Activated gamma-delta T cell (primary cell): ENCODE measurements at places on chromosomes 2 and 18.

DNA sequence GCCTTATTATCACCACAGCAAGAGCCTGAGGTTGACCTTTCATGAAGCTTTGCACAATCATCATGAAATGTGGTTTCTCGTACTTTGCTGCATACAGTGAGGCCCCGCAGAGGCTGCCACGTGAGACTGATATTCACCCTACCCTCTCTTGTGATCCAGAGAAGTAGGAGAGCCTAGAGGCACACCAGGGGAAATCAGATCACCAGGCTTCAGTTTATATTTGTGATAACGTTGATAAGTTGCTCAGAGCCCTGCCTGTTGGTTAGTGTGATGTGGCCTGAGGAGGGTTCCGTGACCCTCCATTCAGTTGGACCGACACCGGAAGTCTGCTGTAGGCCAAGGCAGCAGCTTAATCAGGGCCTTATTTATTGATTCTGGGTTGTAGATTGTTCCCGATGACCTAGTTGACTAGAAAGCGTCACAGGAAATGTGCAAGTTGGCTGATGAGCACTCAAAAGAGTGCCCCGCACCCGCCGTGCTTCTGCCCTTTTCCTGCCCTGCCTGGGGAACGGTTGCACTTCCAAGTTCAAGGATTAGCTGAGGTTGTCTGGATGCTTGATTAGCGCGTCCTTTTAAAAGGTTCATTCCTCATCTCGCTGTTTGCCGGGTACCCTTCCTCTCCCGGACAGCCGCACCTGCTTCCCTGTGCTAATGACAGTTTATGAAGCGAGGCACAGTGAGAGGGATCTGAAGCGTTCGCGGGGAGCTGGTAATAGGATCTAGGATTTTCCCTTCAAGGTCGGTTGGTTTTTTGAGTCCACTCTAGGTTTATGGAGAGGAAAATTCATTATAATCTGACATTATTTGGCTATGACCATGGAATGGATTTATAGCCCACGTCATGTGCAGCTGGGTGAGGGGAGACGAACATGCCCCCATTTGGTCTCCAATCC lies 146.4 kb downstream of the SH3RF3 start:
- no peak for DNase-seq

GRCh38 chr2:230721712-230722111 lies 9.1 kb downstream of the CAB39 start:
- no peak for DNase-seq

GRCh38 chr18:57441071-57441794 lies 6.1 kb downstream of the ONECUT2 start:
- DNase-seq, result no peak

- DNase-seq, result no peak
Measured at GRCh38 chr2:120983344-120983743, 247.7 kb downstream of the GLI2 start.

- DNase-seq, result no peak
Measured at GRCh38 chr18:37242826-37243560, 322.6 kb downstream of the CELF4 start.

DNA sequence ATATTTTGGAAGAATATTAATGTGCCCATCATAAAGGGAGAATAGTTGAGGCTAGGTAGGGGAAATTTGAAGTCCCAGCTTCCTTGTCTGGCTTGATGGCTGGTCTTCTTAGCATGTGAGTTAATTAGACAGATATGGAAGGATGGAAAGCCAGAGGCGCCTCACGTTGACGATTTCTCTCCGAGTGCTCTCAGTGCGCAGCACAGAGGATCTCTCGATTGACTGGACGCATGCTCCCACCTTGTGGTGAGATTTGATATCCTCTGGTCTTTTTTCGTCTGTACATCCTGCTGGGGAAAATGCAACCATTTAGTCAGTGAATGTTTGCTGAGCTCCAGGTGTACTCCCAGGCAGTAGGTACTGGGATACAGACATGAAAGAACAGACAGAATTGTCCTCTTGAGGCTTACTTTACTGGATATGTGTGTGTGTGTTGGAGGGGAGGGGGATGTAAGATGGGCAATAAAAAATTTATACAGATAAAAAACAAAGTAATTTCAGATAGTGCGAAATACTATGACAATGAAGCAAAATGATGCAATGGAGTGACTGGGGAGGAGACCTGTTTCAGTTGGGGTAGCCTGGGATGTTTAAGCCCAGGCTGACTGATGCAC lies 66.9 kb upstream of the ZNG1B start:
- DNase-seq, result no peak

DNA sequence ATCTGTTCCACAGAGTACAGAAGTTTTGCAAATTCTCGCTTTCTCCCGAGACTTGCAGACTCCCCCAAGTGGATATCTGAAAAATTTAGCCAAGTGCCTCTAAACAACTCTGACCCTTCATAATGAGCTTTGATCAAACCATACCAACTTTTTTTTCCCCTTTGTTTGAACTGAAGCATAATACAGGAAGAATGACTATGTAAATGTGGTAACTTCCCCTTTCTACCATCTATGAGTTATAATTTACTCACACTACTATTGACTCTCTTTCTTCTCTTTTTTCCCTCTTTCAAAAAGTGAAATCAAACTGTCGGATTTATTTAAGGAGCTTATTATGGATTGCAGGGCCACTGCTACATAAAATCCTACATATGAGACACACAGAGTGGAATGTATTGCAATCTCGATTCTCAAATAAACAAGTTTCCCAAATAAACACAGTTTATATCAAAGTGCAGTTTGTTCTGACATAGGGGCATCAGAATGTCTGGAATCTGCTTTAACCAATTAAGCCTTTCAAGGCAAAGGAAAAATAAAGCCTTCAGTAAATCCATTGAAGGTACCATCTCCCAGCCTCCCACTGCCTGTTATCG lies 1.4 kb upstream of the ZNF804A start:
- no peak for DNase-seq

- DNase-seq, result no peak
Measured at GRCh38 chr2:73856214-73856613, 27.5 kb downstream of the STAMBP start.

- DNase-seq, result no peak
Measured at GRCh38 chr2:186274936-186275575, 211.0 kb upstream of the ZC3H15 start.

GRCh38 chr2:183123117-183123958 lies 905 bp upstream of the NUP35 start:
- no peak for DNase-seq

DNA sequence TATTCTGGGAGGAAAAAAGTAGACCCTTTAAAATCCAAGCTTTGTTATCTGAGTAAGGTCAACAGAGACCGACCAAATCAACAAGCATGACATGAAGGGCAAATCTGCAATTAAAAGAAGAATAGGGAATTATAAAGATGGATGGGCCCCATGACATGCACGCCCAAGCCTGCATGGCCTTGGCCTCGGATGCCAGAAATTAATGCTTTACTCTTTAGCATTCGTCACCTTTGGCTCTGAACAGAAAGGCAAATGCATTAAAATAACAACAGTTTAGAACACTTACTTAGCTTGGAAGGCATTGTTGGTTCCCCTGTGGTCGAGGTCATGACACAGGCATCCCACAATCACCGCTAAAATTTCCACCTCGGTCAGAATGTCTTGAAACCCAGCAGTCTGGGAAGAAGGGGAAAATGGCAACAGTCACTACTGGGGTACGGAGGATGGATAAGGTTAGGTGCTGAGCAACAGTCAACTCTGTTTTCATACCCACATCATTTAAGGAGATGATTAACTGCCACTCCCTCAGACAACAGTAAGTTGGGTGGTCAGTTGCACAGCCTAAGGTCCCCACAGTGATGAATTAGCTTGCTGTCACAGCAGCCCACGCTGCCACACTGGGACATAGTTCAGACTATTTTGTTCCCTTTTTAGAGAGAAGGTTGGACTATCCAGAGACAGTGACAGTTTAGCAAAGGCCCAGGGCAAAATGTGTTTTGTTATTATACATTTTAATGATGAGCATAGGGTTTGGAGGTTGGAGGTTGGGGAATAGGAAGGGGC lies 319.1 kb downstream of the AGPS start:
- DNase-seq, result no peak

- no peak for DNase-seq
Measured at GRCh38 chr18:3294435-3295080, 32.6 kb downstream of the MYL12B start.

GRCh38 chr2:177629357-177630024 lies 236.9 kb downstream of the AGPS start:
- no peak for DNase-seq

- DNase-seq, result no peak
Measured at GRCh38 chr18:7892556-7892955, 325.4 kb downstream of the PTPRM start.

DNA sequence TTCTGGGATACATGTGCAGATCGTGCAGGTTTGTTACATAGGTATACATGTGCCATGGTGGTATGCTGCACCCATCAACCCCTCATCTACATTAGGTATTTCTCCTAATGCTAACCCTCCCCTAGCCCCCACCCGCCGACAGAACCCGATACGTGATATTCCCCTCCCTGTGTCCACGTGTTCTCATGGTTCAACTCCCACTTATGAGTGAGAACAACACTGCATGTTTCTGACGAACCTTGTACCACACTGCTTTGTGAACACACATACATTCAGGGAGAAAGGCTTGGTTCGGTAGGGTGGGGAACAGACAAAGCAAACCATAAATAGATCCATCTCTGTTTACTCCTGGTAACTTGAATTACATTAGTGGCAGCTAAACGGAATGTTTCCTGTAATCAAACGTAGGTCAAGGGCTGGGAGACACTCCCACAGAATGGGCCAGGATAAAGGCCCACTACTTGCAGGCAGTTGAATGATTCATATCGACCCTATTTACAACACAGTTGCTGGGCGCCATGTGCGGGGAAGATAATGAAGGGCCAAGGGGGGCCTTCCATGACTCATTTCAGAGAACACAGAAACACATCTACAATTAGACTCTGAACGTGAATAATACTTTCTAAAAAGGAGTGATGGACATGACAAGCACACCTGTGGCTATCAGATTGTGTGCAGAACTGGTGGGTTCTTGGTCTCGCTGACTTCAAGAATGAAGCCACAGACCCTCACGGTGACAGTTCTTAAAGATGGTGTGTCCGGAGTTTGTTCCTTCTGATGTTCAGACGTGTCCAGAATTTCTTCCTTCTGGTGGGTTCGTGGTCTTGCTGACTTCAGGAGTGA lies 56.8 kb upstream of the KIDINS220 start:
- DNase-seq, result no peak

DNA sequence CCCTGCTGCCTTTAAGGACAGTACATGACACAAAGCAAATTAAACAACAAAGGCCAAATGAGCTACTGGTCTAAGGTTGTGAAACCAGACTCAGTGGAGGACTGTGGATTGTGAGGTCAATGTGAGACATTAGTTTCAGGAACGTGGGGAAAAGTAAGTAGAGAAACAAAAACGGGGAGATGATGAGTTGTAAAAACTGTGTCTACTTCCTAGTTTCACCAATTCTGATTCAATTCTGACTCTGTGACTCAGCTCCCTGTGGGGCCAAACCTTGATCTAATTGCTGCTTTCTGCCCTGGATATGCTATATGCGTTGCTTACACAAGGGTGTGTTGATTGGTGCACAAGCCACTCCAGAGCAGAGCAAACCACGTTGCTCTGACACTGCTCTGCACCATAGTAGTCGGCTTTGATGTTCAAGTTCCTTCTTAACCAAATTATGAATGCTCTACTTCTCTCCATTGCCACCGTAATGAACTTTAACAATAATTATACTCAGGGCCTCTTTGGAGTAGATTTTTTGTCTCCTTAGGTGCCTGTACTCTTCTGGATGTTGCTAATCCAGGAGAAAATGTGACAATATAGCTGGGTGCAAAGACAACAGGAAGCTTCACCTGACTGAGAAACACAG lies 1640.1 kb upstream of the CELF4 start:
- no peak for DNase-seq

GRCh38 chr18:36518839-36519238 lies 221.3 kb downstream of the FHOD3 start:
- no peak for DNase-seq

DNA sequence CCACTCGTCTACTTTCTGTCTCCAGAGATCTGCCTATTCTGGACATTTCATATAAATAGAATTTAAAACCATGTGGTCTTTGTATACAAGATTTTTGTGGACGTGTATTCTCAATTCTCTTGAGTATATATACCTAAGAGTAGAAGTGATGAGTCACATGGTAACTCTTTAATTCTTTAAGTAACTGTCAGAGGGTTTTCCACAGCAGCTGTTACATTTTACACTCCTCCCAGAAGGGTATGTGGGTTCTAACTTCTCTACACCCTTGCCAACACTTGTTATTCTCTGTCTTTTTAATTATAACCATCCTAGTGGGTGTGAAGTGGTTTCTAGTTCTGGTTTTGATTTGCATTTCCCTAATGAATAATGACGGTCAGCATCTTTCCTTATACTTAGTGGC lies 70.9 kb downstream of the MAP3K20 start:
- DNase-seq, result no peak

- DNase-seq, result no peak
Measured at GRCh38 chr18:60892855-60893254, 440.4 kb upstream of the CDH20 start.

- no peak for DNase-seq
Measured at GRCh38 chr2:67858886-67859285, 203.9 kb downstream of the C1D start.

DNA sequence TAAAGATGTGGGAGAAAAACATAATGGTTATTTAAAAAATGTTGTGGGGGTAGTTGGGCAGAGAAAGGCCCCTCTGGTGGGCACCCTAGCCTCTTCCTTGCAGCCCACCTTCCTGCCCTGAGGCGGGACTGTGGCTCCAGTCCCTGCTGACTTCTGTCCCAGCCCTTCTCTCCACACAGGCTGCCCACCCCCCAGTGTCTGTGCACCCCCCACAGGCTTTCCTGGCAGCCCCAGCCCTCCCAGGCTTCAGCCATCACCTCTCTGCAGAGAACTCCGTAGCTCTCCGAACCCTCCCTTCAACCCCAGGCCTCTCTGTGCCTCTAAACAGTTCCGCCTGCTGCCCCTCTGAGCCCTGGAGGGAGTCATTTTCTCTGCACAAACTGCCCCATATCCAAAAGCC lies 75.4 kb downstream of the DYSF start:
- DNase-seq, result no peak

DNA sequence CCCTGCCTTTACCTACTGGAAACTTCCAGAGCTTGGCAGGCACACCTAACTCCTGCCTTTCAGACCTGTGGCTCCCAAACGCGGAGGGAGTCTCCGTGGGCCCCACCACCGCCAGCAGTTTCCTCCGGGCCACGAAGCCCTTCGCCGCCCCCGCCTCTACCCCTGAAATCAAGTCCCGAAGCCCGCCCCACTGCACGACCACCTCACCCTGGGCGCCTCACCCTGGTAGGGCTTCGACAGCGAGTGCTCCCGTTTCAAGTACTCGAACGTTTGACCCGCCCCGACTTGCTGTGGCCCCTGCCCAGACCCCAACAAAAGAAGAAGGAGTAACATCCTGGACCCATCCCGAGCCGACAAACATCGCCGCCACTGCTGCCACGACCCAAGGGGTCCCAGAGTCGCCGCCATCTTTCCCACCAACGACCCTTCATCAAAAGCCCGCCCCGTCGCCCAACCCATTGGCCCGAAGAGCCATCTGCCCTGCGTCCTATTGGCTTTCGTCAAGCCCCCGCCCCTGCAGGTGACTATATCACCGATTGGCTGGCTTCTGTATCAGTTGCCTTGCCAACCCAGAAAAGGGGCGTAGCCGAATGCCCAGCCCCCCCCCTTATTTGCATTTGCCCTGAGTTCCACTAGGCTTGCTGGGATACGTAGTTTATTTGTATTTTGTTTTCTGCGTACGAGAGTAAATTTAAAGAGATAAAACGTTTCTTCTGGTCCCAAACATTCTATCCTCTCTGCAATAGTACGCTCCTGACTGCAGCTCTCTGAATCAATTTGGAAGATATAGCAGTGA lies at the start of gene LMAN2L:
Gene LMAN2L (minus strand): TSS at position 432 of the 796 bp plus-strand sequence. CDS start 24 bp downstream, at position 408.
- peak; percentile 70 for DNase-seq

- DNase-seq, result no peak
Measured at GRCh38 chr2:229896857-229897256, 25.0 kb downstream of the TRIP12 start.
